GOT3 (cell line): ENCODE measurements at places on chromosomes 6 and 20.

DNA sequence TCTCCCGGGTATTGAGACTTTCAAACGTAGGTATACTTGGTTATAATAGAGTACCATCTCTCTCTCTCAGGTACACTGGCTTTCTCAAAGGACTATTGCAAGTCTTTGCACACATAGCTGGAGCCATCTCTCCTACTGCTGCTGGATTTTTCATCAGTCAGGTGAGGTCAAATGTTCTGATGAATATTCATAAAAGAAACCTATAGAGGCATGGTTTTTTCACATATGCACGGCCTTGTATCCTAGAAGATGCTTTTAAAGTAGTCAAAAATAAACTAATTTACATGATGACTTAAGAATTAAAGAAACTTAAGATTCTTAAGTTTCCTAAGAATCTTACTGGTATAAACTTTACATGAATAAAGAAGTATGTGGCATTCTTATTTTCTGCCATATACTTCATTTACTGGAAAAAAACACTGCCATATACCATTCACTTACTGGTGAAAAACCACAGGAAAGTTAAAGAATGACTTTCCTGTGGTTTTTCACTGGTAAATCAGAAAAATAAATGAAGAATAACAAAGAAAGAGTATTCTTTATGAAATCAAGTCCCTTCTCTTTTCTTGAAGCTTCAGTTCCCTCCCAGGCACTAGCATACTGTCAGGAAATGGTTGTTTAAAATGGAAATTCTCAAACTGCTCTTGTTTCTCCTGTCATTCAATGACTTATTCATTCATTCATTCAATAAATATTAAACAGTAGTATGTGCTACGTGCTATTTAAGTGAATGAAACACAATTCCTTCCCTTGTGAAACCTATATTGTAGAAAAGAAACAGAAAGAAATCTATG, 23.5 kb downstream of the SLC17A4 start:
- DNase-seq: no peak

DNA sequence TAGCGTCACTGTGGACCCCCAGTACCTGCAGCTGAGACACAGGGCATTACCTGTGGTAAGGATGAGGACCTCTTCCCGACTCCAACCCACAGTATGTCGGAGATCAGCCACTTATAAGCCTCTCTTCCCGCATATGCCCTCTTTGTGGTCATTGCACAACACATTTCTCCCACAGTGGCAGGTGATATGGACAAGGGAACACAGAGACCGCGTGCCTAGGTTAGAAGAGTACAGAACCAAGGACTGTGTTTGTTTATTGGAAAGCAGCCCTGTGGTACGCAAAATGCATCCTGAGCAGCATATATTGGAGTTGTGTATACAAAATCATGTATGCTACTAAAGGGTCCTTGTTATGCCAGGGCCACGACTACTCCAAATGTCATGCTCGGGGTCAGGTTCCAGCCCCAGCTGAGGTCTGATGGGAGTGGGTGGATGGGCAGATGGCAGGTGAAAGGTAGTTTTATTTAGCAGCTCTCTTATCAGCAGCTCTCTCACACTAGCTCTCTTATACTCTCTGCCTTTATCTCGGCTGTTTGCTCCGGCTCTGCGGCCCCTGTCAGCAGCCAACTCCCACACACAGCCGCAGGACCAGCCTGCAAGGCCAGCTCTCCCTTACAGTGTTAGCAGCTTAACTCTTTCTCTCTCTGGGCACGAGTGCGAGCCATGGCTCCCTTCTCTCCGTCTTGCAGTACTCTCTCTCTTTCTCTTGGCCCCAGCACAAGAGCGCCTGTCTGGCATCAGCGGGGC, 569.0 kb downstream of the KIF16B start:
- no peak for DNase-seq

DNA sequence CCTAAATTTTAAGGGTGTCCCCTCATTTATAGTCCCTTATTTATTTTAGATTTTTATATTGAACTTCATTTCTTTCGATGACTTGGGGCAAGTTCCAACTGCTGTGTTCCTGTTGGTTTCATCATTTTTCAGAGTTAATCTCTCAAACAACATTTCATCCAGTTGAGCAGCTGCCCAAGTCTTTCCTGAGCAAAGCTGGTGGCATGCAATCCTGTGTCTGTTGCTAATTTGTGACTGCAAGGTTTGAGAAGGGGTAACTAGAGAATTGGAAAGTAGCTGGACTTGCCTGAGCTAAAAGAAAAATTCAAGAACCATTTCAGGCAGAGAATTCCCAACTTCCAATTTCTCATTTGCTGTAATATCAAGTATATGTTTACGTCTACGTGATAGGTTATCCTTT, 881.5 kb upstream of the SLC35B3 start:
- no peak for DNase-seq

- no peak for DNase-seq
Observed at GRCh38 chr6:107796156-107796555, 28.0 kb downstream of the SCML4 start.

DNA sequence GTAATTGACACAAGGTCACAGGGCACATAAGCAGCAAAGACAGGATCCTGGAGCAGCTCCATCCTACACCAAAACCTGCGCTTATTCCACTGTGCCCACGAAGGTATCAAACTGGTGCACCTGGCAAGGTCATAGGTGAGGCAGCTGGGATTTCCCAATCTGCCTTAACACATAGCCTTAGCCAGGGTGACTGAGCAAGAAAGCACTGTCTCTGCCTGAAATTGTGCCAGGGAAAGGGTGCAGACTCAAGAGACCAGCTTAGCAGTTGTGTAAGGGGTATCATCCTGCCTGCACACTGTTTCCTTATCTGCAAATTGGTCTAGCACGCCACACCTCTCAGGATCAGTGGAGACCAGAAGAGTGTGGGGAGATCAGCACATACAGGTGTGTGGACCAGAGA, 82.8 kb downstream of the MAFB start:
- DNase-seq: no peak

DNA sequence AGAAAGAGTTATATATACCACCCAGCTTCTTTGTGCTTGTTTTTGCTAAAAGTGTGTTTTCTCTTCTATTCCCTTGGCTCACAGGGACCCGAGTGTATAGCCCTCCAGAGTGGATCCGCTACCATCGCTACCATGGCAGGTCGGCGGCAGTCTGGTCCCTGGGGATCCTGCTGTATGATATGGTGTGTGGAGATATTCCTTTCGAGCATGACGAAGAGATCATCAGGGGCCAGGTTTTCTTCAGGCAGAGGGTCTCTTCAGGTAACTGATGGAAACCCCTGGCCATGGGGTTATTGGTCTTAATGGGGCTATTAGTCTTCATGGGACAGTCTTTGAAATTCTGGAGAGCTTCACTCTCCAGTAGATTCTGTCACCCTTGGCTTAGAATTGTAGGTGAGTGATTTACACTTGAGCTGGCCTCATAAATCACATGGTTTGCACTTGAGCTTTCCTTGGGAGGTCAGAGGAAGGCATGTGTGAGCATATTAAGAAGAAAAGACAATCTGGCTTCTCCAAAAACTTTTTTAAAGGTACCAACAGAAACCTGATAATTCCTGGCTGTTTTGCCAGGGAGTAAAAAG, 3.0 kb downstream of the PIM1 start:
- no peak for DNase-seq
